ENCODE measurements at places on chromosomes 6 and 20. TPM values are rescaled to one million over a fixed set of nuclear protein-coding genes. Genes with fewer than 3 reads are reported as not detected.

- peak; percentile 29 for DNase-seq
Measured at GRCh38 chr6:169622618-169623017, 79.2 kb downstream of the WDR27 start.

DNA sequence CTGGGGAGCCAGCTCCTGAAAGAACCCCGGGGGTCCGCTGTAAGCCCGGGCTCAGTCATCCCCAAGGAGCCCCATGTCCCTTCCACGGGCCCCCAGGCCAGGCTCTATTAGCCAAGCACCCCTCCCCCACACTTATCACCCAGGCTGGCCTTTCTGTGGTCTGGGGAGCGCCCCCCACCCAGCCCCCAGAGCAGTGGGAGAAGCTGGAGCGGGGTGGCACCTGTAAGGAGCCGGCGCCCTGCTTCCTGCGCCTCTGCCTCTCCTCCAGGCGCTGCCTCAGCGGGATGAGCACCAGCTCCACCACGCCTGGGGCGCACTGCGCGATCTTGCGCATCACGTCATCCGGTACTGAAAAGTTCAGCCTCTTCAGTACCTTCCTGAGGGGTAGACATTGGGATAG lies 2.3 kb downstream of the SPEF1 start:
- DNase-seq: no peak

GRCh38 chr6:86937219-86938079 lies at the start of gene HTR1E:
TSS of gene HTR1E (plus strand) at chr6:86937528. CDS start at chr6:87015335, 77,807 bp downstream.
- peak; percentile 23 for DNase-seq

- DNase-seq: no peak
Measured at GRCh38 chr20:12978126-12978394, 30.7 kb upstream of the SPTLC3 start.

KIAA0408 gene
- not detected for total RNA-seq

- no peak for DNase-seq
Measured at GRCh38 chr6:1561355-1561754, 48.4 kb upstream of the FOXC1 start.

DNA sequence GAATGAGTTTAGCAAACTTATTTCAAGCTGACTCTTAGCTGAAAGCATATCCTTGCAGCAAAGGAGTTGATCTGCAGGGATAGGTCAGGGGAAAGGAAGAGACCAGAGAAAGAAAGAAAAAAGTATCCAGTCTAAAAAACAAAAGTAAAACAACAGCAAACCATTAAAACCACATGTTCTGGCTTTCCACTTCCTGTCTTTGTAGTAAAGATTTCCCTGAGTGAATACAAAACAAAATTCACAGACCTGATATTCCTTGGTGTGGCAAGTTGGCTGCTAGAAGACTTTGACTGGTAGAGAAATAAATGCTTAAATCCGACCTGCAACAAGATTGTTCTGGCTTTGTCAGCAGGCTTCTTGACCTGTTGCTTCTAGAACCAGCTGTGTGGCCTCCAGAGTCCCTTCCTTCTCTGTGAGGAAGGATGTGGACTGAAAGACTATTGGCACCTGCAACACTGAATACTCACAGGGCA lies 23.4 kb upstream of the MCM3 start:
- no peak for DNase-seq

DNA sequence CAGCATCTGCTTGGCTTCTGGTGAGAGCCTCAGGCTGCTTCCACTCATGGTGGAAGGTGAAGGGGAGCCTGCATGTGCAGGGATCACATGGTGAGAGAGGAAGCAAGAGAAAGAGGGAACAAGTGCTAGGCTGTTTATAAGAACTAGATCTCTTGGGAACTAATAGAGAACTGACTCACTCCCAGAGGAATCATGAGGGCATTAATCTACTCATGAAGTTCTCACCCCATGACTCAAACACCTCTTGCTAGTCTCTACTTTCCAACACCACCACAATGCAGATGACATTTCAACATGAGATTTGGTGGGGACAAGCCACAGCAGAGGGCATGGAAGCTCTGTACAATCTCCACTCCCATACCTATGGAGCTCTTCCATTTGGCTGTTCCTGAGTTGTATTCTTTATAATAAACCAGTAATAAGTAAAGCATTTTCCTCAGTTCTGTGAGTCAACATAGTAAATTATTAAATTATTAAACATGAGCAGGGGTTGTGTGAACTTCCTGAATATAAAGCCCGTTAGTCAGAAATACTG lies 524.1 kb upstream of the NRSN1 start:
- DNase-seq: no peak

GRCh38 chr6:110545081-110545872 lies 68.9 kb upstream of the SLC22A16 start:
- no peak for DNase-seq

- DNase-seq: peak; percentile 90
Measured at GRCh38 chr20:37526238-37526838, 1.3 kb downstream of the BLCAP start.

PKIB gene
- total RNA-seq: 24.9 TPM

DNA sequence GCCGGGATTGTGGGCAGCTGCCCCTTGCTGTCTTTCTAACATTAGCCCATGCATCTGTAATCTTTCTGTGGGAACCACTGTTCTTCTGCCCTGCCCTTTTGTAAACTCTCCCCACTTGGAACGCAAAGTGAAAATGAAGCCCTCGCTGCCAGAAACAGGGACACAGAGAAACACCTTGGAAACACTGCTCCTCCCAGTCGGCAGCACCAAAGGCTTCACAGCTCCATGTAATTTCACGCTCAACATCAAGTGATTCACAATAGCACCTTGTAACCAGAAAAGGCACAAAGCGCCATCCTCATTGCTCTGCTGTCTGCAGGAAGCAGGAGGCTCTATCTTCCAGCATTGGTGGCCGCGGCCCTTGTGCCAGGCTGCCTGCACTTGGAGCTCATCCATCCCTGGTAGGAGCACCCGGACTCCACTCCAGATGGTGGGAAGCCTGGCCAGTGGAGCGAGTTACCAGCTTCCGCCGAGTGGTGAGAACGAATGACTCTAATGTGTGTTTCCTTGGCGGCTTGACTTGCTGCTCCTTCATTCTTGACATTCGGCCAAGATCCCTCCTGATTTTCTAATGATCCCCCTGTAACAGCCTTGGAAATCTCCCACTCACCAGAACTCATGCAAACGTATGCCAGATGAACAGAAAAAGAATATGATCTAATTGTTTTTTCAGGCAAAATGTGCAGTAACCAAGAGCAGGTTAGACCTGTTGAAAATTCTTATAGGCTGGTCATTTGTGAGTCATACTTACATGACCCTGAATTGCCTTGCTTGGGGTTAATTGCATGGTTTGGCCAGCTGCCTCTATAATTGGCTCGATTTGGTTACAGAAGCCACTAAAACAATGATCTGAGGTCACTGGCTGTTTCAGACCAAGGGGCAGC lies 169.1 kb upstream of the CDYL start:
- peak; percentile 82 for DNase-seq

CALHM4 gene
- not detected for total RNA-seq

DNA sequence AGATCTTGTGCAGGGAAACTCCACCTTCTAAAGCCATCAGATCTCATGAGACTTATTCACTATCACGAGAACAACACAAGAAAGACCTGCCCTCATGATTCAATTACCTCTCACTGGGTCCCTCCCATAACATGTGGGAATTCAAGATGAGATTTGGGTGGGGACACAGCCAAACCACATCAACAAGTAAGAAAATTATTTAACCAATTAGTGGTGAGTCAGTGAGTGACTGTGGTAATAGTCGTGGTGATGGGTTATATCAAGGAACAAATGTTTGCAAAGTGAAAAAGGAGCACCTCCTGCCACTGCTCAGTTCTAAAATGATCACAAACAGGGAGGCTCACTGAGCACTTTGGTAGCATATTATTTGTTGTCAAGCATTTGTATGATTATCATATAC lies 20.6 kb downstream of the EPM2A start:
- no peak for DNase-seq

- DNase-seq: no peak
Measured at GRCh38 chr20:48740712-48741111, 87.1 kb downstream of the PREX1 start.

GRCh38 chr20:14142964-14143627 lies 147.8 kb downstream of the MACROD2 start:
- peak; percentile 42 for DNase-seq

- no peak for DNase-seq
Measured at GRCh38 chr20:45935416-45936046, 1.0 kb downstream of the PCIF1 start.

DNA sequence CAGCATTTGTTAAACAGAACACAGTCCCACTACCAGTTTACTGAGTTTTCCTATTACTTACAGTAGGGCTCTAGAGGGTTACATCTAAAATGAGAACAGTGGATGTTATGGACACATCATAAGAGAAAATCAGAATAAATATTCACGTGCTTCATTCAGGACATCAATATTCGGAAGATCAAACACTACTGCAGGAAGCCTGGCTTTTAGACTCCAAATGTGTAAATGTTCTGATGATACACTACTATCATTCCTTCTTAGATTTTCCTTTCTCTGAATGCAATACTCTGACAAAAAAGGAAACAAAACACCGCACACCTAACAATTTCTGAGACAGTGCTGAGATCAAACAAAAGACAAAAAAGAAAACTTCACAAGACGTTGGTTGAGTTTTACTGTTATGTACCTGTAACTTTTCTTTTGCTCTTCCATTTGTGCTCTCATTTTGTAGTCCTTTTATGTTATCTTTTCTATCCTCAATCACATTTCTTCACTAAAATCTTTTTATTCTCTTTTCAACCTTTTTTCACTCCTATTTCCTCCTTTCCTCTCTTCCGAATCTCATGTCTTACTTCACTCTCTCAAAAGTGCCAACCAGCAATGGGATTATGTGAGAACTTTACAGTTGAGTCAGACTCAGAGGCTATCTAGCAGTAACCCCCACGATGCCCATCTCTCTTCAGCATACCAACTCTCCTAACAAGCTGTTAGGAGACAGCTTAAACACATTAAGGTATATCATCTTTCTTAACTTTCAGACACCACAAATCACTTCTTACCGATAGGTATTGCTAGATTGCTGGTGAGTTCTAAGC lies 1.7 kb downstream of the FAM184A start:
- no peak for DNase-seq

TSPO2 gene
- not detected for total RNA-seq

DNA sequence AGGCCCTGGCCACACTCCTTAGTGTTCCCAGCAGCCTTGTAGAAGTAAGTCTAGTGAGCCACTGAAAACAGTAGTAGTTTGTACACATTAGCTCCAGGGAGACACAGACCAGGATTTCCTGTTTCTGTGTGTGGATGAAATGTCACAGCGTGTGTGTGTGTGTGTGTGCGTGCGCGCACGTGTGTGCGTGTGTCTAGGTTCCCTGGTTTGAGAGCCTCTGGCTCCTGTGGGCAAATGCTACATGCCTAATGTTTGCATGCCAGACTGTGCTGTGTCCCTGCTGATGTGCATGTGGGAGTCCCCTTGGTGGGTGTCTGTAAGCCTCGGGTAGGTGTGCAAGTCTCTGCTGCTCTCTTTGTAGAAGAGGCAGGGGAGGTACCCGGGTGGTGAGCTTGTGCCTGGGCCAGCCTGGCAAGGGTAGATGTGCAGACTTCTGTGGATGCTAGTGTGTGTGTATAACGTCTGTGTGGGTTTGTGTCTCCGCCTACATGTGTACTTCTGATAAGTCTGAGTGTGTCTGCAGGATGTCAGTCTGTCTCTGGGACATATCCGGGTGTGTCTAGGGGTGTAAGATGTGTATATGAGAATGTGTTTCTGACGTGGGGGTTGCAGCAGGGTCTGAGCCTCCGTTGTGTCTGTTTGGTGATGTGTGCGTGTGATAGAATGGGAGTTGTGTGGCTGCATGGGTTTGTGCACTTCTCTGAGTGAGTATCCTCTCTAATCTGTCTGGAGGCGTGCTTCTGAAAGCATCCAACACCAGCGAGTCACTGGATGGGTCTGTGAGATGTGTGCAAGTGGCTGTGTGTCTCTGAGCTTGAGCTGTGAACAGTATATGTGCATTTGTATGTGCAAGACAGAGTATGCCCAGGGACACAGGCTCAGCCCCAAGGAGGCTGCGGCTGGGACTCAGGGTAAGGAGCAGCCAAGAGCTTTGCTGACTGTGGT lies 19.0 kb upstream of the TLDC2 start:
- peak; percentile 48 for DNase-seq

PRPF6 gene
- 56.9 TPM for total RNA-seq

- no peak for DNase-seq
Measured at GRCh38 chr20:61771805-61772350, 293.8 kb downstream of the TAF4 start.

GRCh38 chr20:63268671-63269439 lies 3.8 kb upstream of the ARFGAP1 start:
- peak; percentile 54 for DNase-seq

NFATC2 gene
- under 0.01 TPM for total RNA-seq

DNA sequence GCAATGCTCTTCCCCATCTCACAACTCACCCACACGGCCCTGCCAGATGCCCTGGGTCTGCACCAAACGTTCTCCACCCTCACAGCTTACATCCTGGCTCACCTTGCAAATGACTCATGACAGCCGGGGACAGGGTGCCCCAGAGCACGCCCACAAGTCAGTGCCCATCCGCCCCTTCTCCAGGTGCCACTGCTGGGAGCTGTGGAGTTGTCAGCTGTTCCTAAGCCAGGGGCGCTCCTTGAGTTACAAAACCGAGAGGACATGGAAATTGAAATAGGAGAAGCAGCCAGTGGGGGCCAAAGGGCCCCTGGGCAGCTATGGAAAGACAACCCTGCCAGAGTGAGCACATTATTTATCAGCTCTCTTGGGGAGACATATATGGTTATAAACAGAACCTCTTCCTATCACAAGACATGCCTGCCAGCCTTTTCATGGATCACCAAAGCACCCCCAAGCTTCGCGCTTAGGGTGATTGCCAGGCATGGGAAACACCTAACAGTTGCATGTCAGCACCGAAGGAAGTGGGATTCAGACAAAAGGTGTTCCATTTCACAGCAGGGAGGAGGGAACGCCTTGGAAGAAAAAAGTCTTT lies 236.8 kb downstream of the LY86 start:
- peak; percentile 71 for DNase-seq

DNA sequence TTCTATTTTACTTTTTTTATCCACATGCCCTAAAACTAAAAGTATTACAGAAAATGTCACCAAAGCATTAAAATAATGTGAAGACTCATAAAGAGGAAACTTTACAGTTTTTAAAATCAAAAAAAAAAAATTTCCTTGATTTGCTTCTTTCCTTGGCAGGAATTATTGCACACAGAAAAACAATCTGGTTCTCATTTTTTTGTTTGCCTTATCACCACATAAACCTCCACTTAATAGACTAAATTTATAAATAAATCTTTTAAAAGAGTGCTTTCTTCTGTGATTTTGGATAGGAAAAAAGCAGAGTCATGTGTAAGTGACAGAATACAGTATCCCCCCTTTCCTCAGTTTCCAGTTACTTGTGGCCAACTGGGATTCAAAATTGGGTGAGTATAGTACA lies 695.1 kb upstream of the CITED2 start:
- DNase-seq: no peak

SLA2 gene
- not detected for total RNA-seq

SPTLC3 gene
- 12.5 TPM for total RNA-seq

DNA sequence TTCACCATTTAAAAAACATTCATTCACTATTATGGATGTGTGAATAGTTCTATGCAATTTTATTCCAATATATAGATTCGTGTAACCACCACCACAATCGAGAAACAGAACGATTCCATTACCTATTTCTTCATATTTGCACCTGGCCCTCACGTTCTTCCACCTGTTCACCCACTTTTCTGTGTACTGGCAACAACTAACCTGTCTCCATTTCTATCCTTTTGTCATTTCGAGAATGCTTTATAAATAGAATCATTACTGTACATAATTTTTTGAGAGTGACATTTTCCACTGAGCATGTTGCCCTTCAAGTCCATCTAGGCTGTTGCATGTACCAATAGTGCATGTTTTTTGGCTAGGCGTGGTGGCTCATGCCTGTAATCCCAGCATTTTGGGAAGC lies 23.2 kb upstream of the STX11 start:
- DNase-seq: no peak

ADGRF5 gene
- total RNA-seq: 1.5 TPM

- no peak for DNase-seq
Measured at GRCh38 chr6:43613721-43614395, 15.2 kb downstream of the GTPBP2 start.
